ENCODE measurements at places on chromosomes 7 and 10.

- no peak for DNase-seq
Measured at GRCh38 chr10:110413903-110414547, 83.7 kb upstream of the DUSP5 start.

DNA sequence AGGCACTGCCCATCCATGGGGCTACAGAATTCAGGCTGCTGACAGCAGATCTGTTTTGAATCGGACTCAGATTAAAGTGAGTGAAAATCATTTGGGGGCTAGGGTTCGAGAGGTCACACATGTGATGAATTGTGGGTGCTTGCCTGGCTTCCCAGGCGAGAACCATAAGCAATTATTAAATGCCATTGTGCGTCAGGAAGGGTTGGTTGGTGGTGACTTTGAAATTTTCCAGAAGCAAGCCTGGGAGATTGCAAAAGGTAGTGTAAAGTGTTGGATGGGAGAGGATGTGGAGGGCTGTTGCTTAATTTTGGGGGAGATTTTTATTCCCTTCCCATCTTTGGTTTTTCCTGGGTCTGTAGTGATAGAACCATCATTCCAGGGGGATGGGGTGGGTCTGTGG, 34.6 kb downstream of the LRMDA start:
- DNase-seq: no peak

DNA sequence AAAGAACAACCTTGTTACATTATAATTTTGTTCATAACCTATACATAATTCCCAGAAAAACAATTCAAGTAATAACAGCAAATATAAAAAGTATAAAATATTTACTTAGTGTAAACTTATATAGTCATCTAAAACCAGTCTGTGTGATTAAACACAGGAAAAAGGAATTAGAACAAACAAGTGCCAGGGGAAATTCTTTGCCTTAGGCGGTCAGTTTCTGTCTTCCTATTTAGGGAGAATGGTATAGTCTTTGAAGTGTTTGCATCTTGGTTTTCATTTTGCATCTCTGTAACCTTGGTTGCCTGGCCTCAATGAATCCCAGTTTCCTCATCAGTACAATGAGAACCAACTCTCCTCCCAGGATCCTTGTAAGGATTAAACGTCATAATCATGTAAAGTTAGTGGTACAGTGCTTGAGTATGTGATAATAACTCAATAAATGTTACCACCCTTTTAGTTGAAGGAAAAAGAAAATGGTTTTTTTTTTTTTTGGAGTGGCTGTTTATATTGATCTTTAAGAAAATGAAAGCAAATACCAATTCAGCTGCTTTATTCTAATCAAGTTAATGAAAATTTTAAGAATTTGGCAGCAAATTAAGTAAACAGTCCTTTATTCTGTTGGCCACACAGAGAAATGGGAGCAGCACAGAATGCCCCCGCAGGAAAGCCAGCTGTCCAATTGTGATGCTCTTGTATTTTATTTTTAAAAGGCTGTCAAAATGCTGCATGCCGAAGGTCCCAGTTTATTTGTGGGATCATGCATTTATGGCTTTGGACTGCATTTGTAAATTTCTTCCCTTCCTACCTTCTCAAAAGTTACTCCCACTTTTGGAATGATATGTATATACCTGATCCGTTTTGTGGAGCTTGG, 61.8 kb downstream of the SHH start:
- no peak for DNase-seq

GRCh38 chr10:18681971-18682411, 22.8 kb downstream of the ARL5B start:
- DNase-seq: no peak

DNA sequence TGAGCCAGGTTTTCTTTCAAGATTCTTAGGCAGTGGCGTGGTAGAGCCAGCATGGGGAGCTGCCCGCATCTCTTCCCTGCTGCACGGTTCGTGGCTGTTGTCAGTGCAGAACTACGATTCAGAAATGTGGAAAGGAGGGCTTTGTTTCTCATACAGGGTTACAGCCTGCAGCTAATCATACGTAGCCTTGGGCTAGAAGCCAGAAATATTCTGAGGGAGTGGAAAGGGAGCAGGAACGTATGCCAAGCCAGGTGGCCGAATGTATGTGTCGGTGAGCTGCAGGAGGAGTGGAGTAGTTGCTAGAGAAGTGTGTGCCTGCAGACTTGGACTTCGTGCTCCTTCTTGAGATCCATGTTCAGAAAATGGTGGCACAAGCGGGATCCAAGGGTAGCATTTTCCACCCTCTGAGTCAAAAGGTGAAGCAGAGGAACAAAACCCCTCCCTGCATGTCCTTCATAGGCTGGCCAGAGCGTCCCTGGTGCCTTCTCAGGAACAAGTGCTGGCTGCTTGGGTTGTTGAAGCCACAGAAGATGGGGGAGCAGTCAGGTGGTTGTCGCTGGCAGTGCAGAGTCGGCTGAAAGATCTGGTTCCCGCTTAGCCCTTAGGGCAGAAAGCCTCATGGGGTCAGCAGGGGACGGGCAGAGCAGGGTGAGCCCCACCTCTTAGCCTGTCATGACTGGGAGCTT, 40.9 kb downstream of the LANCL2 start:
- no peak for DNase-seq

DNA sequence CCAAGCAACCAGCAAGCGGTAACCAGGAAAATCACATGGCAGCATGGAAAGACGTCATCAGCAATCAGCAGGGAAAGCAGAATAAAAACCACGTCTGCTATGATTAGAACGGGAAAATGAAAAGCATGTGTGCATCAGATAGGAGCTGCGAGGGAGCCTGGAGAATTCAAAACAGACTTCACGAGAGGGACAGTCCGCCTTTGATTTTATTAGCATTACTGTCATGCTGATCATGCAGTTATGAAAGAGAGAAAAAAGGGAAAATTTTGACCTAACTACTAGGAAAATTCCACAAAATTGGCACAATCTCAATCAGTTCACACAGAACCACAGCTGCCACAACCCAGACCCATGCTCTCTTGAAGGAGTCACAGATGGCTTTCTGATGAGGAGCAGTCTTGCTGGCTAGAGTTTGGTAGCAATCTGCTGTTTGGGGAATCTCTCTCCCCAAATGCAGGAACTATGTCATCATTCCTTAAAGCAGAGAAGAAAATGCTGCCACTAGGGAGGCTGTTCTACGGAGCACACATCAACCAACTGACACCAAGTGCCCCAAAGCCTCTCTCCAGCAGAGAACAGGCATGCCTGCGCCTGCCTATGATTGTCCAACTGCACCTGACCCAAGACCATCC, 295.9 kb downstream of the TNS3 start:
- no peak for DNase-seq

DNA sequence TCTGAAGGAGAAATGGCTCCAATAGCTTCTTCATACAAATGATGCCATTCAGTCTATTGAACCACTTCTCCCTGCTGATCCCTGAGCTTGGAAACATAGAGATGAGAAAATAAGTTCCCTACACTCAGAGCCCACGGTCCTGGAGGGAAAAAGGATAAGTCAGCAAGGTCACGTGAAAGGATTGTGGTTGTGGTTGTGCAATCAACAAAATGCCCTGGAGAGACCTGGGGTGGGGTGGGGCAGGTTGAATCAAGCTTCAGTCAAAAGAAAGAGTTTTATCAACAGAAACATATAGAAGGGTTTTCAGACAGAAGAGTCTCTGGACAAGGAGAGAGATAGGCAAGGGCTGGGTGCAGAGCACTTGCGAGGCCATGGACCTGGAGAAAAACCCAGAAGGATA, 30.1 kb downstream of the C10orf90 start:
- DNase-seq: no peak

DNA sequence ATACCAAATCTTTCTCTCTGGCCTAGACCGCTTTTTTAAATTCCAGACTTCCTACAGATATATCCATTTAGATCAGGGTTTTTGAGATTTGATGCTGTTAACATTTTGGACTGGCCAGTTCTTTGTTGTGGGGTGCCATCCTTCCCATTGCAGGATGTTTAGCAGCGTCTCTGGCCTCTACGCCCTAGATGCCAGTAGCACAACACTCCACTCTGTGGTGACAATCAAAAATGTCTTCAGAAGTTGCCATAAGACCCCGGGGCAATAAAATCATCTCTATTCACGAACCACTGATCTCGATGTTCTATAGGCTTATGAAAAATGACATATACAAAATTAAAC, 46.3 kb downstream of the HDAC9 start:
- no peak for DNase-seq

Measured in spinal cord (tissue), 10 donors.